ENCODE measurements at places on chromosomes 2 and 18.
A peak's percentile ranks its signal among the peaks of the same experiment; 100 is the strongest.

GRCh38 chr2:62306751-62307468, 111.0 kb downstream of the B3GNT2 start:
- DNase-seq: peak; percentile 43

GRCh38 chr2:230738391-230738811, 25.8 kb downstream of the CAB39 start:
- no peak for DNase-seq

- DNase-seq: no peak
These were observed 69.3 kb downstream of the TIMM21 start for GRCh38 chr18:74217476-74218143.

GRCh38 chr2:18548621-18549020, 11.8 kb downstream of the RDH14 start:
- DNase-seq: no peak

- DNase-seq: no peak
These were observed 34.4 kb downstream of the ATP8B1 start for GRCh38 chr18:57768537-57769326.

DNA sequence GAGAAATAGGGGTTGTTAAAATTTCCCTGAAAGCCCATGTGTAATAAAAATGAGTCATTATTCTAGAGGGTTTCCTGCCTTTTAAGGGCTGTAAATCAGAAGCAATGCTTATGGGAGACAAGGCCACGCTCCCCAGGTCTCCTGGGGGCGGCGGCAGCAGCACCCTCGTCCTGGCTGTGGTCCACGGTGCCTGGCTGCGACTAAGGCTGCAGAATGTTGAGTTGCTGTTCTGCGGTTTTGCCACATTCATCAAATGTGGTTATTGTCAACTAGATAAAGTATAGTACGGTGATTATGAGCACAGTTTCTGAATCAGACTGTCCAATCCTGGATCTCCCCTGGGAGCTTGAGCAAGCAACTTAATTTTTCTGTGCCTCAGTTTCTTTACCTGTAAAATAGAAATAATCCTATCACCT, 11.9 kb upstream of the AGFG1 start:
- no peak for DNase-seq

DNA sequence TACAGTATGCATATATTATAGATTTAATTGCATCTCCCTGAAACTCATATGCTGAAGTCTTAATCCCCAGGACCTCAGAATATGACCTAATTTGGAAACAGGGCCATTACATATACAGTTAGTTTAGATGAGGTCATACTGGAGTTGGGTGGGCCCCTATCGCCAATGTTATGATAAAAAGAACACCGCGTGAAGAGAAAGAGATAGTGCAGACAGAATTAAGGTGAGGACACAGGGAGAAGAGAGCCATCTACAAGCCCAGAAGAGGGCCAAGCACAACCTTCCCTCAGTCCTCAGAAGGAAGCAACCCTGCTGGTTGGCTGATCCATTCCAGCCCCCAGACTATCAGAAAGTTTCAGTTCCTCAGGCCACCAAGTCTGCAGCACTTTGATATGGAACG, 311.9 kb upstream of the RAB6C start:
- no peak for DNase-seq

- DNase-seq: no peak
These were observed 91.6 kb downstream of the NFATC1 start for GRCh38 chr18:79487183-79487800.

DNA sequence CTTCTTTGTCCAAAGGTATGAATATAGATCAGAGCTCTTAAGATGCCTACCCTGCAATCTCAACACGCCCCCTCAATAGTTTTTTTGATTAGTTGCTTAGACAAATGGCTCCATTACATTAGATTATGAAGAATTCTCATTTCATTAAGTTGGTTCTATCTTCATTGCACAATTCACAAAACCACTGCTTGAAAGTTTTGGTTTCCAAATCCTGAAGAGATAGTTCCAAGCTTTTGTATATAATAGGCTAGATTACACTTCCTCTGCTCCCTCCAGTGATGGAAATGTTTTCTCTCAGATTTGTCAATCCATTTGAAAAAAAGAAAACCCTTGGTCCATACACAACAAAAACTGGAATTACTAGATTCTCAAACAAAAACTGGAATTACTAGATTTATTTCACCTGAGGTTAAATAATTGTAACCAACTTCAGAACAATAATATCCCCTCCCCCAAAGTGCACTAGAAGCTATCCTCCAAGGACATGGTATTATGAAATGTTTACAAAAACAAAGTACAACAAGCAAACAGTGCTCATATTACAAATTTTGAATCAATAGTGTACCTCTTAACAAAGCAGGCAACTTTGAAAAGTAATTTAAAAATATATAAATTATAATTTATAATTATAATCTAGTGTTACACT, 6.8 kb upstream of the TLK1 start:
- no peak for DNase-seq

GRCh38 chr2:232523682-232524597, 2.0 kb upstream of the CHRND start:
- DNase-seq: no peak

DNA sequence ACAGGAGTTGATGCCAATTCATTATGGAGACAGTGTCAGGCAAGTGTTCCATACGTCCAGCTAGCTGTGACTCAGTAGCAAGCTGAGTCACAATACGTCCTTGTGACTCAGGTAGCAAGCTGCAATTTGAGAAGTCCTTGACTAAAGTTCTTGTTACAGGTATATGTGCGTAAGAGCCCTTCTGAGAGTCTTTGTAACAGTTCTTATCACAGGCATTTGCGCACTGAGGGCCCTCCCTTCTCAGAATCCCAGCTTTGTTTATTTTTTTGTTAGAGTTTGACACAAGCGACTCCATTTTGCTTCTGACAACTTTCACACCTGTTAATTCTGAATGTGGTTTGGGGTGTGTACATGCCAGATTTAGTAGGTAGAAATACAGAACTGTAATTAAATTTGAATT, 20.1 kb upstream of the ACMSD start:
- DNase-seq: no peak

DNA sequence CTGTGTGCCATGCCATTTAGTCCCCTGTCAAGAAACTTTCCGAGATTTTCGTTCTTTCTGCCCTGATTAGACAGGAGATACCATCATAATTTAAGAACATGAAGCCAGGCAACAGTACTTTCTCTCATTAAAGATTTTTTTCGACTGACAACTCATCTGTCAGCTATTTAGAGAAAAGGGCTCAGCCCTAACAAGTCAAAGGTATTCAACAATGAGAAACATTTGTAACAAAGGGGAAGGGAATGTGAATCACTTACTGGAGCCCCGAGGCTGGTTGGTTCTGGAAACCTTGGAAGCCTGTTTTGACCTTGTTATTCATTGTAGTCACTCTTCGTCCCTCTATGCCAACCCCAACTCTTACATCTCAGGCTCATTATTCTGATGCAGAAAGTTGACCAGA, 199.4 kb downstream of the SPP2 start:
- DNase-seq: no peak

DNA sequence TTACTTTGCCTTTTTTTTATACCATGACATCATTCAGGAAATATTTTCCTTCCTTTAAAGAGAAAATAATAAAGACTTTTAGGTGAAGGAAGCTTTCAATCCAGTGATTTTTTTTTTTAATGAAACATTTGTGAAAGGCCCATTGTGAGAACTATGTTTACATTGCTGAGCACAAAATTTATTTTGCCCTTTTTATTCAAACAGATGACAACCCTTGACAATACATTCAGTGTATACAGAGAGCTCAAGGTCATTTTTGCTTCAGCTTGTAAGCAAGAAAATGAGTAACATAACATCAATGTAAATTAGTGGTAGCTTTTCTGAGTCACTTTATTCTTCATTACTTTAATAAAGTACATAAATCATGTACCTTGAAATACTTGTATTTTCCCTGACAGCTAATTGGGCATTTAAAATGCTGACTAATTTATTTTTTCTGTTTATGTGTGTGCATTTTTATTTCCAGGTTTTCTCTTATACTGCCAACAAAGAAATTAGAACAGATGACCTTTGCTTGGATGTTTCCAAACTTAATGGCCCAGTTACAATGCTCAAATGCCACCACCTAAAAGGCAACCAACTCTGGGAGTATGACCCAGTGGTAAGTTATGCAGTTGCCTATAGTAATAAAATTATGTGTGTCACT, 121.6 kb downstream of the GALNT1 start:
- peak; percentile 13 for DNase-seq

DNA sequence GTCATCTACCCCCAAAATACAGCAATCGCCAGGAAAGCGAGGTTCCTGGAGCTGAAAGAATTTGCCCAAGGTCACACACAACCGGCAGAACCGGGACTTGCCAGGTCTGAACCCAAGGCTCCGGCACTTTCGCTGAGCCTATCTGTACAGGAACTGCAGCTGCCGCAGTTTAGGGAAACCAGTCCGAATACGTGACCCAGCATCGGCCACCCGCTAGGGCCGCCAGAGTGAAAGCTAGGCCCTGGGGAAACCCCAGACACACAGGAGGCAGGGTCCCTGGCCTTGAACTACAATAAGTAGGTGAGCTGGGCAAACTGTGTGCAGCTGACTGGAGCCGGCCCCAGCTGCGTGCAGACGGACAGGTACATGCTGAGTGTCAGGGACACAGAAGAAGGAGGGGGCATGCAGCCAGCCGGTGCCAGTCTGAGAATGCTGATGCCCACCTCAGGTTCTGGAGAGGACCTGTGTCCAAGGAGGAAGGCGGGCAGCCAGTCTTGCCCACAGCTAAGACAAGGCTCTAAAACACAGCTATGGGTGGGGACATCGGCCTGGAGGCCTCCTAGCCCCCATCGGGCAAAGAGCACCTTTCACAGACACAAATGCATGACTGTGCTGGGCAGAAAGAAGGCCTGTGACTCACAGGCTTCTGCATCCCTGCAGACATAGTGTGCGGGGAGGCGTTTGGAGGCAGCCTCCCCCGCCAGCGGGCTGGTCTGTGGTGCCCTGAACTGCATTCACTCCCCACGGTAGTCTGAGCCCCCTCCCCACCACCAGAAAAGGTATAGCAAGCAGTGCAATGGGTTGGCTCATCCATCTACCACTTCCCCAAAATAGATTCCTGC, 107.4 kb upstream of the ID2 start:
- DNase-seq: no peak

- DNase-seq: no peak
These were observed 30.5 kb upstream of the TMEM131 start for GRCh38 chr2:98026292-98026691.

DNA sequence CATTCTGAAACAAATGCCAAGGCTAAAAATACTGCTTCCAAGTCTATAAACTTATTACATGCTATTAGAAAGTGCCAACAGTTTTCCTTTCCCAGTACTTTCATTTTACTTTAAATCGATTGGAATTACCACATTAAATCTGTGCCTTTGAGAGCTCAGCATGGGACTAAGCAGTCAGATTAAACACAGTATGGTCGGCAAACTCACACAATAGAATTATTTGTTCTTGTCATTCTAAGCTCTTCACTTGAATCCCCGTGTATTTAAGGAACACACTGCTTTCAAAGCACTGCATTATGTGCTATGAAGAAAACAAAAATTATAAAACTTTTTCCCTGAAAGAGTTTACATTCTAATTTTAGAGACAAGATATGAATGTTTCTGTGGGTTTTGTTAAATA, 444.4 kb upstream of the SLC39A10 start:
- no peak for DNase-seq

GRCh38 chr2:96870626-96871255, 861 bp upstream of the SEMA4C start:
- DNase-seq: peak; percentile 49

DNA sequence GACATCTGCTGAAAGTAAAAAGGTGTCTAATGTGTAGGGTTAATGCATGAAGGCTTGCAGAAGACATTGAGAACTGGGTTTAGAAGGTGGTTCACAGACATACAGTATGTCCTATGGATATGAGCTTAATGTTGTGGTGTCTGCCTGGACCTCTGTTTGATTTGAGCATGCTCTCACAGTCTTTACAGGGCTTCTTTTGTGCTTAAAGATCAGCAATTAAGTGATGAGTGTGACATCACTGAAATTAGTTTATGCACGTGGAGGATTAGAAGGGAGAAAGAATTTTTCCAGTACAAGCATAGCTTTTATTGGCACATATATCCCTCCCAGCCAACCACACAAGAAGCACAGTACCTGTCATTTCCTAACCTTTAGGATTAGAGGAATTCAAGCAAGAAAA, 367.5 kb upstream of the RAB12 start:
- no peak for DNase-seq

GRCh38 chr2:54830546-54830945, 107.1 kb downstream of the EML6 start:
- DNase-seq: no peak

DNA sequence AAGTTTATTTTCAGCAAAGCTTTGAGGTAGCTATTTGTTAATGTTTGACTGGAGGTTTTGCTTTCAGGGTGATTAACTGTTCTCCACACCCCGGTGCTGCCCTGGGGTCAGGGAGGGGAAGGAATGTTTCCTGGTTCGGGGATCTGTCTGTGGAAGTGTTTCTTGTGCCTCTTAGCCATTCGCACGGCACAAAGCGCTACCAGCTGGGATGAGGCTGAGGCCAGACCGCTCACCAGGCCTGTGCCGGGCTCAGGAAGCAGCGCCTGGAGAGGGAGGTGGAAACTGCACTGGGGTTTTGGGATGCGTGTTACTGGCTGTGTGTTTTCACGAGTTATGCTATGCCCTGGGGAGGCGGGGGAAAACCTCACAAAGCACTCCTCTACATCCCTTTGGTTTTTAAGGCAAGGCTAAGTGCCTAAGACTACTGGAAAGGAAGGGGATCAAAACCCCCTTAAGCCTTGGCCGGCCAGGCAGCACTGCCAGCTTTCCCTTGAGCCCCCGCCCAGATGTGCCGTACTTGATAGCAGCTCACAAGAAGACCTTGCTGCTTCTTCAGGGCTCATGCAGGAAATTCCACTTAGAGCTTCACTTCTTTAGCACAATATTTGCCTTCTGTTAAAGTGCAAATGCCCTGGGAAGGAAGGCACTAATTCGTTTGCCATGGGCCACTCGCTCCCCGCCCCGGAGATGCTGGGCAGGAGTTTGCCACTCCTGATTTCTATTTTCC, 65.7 kb upstream of the CNGA3 start:
- DNase-seq: no peak

GRCh38 chr2:190972846-190973245, 41.1 kb downstream of the STAT1 start:
- no peak for DNase-seq

- no peak for DNase-seq
These were observed 1368.4 kb upstream of the CELF4 start for GRCh38 chr18:38933910-38934510.

- DNase-seq: no peak
These were observed 211.4 kb downstream of the EPHA4 start for GRCh38 chr2:221360742-221361141.

DNA sequence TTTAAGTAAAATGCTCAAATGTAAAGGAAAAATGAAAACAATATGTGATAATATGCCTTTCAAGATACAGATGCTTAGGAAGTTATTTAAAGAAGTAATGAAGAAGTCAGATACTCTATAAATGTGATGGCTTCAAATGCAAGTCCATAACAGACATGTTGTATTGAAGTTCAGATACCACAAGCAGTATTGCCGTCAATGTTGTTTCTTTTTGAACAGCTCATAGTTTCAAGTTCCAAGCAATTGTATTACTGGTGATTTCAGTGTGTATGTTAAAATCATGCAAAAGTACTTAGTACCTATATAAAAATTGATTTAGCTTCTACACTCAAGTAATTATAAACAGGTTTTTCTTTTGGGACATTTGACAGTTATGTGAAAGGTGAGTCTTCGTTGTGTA, 24.9 kb downstream of the KCMF1 start:
- DNase-seq: no peak

Measured in NCI-H2081 (cell line).